ENCODE measurements at places on chromosomes 3 and 15.

DNA sequence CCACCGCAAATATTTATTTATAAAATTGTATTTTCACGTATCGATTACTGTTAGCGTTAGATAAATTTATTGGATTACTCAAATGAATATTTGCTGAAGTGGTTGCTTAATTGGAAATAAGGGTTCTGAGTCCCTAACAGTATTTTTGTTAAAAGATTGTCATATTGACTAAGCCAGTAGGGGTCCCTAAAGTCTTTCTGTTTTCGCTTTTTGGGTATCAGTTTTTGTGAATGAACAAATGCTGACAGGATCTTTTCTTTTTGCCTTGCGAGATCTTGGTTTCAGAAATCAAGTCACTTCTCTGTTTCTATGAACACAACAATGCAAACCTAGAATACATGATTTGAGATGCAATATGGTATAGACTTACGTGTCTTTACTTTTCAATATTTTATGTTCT is 7.1 kb downstream of the RAD51 start:
- DNase-seq, result no peak

GRCh38 chr3:70726961-70727360 is 414.5 kb upstream of the MDFIC2 start:
- no peak for DNase-seq

DNA sequence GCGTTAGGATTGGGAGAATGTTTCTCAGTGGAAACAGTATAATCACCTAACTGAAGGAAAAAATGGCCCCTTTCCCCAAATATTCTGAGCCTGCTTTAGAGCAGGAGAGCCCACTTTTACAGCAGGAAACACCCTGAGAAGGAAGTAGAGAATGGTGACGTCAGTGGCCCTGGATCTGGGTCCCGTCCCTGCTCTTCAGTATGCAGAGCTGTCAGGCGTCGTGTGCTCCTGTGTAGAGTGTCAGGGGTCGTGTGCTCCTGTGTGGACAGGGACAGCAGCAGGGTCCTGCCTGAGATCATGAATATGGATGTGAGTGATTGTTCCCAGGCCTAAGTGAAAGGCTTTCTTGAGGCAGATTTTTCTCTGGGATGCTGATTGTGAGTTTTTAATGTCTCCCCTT is 45.2 kb downstream of the CGNL1 start:
- no peak for DNase-seq

- no peak for DNase-seq
These were observed 10.1 kb downstream of the DHX36 start for GRCh38 chr3:154314152-154314551.

GRCh38 chr15:33476076-33476475 is 165.3 kb downstream of the RYR3 start:
- DNase-seq, result no peak

- no peak for DNase-seq
These were observed 13.3 kb upstream of the RBP1 start for GRCh38 chr3:139552632-139553365.

DNA sequence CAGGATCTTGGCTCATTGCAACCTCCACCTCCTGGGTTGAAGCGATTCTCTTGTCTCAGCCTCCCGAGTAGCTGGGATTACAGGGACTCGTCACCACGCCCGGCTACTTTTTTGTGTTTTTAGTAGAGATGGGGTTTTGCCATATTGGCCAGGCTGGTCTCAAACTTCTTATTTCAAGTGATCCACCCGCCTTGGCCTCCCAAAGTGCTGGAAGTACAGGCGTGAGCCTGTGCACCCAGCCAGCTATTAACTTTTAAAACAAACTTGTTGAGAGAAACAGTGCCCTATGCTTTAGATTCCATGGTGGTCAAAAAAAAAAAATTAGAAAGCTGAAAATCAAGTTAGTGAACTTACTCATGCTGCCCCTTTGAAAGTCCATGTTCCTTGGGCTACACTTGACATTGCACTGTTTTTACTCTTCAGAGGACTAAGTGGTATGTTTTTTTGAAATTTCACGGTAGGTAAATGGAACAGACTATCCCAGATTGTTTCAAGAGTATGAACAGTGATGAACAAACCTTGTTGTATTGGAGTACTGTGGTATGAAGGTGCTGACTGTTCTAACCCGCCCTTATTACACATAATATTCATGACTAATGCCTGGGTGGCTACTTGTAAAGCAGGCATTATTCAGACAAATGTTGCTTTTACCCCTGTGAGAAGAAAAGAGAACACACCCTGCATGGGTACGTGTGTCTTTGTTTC is 206.9 kb downstream of the KLHL25 start:
- DNase-seq, result no peak

DNA sequence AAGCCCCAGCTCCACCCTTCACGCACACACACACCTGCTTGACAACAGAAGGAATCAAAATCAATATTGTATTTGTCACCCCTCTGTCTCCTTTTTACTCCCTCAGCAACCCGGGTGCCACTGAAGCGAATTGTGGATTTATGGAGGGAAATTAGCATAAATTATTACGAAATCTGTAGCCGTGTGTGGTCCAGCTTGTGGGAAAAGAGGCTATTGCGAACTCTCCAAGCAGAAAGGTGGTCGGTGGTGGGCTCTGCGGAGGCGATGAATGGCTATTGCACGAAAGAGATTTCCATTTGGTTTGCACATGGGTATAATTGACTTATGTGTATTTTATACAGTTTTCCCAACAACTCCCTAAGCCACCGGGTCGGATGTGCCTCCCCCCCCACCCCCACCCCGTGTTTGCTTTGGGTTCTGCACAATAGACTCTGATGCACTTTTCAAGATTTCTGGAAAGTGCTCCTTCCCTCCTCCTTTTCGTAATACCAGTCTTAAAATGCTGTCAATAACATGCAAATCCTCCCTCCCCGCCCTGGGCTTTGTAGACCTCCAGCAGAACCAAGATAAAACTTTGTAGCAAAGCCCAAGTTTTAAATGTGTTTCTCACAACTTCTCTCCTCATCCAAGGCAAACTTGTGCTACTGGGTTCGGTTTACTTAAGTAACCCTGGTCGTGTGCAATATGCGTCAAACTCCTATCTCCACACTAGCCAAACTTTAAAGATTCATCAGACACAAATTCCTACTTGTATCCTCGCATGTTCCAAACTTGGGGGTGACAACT is 3.1 kb upstream of the FOXB1 start:
- no peak for DNase-seq

DNA sequence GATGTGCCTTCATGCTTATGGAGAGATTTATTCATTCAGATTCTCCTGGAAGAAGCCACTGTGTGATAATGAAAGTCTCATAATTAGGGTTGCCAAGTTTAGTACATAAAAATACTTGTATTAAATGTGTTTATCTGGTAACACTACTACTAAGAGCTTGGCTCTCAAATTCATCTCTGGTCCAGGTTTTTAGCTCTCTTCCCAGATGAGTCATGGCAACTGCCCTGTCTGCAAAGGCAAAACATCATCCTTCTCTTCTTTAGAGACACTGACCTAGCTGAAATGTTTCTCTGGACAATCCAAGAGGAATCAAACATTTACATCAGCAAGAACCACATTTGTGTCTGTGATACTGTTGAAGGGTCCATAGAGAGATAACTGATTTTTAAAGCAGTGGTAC is 269.6 kb downstream of the ROBO2 start:
- DNase-seq, result no peak

- DNase-seq, result no peak
These were observed 12.9 kb downstream of the KLF13 start for GRCh38 chr15:31339558-31339895.

GRCh38 chr3:188822004-188822403 is 349.8 kb upstream of the TPRG1 start:
- no peak for DNase-seq

DNA sequence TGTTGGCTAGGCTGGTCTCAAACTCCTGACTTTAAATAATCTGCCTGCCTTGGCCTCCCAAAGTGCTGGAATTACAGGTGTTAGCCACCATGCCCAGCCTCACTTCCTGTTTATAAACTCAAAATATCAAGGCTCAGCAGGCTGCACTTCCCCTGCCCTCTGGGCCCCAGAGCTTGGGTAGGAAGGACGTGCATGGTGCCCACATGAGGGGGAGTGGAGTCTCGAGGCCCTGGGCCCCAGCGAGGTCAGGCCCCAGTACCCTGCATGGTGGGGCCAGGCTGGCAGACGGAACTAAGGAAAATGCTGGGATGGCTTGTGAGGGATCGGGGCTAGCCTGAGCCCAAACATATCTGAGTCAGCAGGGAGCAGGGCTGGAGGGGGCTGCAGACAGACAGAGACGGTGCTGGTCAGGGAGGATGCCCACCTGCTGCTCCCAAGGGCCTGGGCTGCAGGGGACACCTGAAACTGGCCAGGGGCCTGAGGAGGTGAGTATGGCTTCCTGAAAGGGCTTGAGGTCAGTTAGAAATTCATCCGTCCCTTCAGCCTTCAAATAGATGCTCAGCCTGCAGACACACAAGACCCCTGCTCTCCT is 5.1 kb downstream of the SPTBN5 start:
- DNase-seq, result no peak

- DNase-seq, result no peak
These were observed 40.2 kb upstream of the GOLGA8J start for GRCh38 chr15:30042556-30042955.

GRCh38 chr15:83320844-83321243 is 36.4 kb upstream of the BNC1 start:
- no peak for DNase-seq

DNA sequence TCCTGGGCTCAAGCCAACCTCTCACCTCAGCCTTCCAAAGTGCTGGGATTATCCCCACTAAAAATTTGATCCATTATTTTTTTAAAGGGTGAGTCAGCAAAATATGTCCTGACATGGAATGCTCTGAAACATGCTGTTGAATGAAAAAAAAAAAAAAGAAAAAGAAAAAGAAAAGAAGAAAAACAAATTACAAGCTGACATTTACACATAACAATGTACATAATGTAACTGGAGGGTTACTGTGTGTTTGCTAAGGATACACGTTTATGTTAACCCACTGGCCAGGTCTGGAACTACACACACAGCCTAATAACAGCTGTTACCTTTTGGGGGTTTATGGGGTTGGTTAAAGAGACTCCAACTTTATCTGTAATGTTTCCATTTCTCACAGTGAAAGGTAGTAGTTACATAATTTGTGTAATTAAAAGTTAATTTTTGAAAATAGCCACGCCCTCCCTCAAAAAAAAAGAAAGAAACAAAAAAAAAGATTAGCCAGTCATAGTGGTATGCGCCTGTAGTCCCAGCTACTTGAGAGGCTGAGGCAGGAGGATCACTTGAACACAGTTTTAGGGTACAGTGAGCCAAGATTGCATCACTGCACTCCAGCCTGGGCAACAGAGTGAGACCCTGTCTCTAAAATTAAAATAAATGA is 3.1 kb upstream of the MESP2 start:
- DNase-seq, result no peak

GRCh38 chr15:40289140-40289775 is 6.4 kb upstream of the ANKRD63 start:
- DNase-seq, result no peak

- no peak for DNase-seq
These were observed 84.9 kb downstream of the CGGBP1 start for GRCh38 chr3:87973906-87974305.

GRCh38 chr3:10242182-10243065 is 5.8 kb upstream of the TATDN2 start:
- no peak for DNase-seq

- no peak for DNase-seq
These were observed 497.7 kb upstream of the THBS1 start for GRCh38 chr15:39083213-39083612.

DNA sequence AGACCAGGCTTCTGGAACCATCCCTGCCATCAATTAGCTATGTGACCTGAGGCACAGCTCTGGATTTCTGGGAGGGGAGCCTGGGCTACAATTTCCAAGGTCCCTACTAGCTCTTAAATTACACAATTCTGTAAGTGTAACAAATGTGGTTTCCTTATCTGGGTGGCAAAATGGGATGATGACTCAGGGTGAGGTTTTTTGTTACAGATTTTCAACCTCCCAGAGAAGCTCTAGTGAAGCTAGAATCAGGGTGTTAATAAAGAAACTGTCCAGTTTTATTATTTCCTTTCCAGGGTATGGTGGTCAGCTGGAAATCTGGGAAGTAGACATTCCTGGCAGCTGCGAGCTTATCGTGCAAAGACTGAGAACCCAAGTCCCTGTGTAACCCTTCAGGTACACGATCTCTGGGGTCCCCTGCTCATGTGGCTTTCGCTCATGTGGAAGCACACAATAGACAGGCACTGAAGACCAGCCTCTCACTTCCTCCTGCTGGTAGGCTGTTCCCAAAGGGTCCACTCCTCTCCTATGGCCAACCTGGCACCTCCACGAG is 7.3 kb downstream of the RAB27A start:
- no peak for DNase-seq

- no peak for DNase-seq
These were observed 66.9 kb downstream of the SMAD3 start for GRCh38 chr15:67132276-67132675.

DNA sequence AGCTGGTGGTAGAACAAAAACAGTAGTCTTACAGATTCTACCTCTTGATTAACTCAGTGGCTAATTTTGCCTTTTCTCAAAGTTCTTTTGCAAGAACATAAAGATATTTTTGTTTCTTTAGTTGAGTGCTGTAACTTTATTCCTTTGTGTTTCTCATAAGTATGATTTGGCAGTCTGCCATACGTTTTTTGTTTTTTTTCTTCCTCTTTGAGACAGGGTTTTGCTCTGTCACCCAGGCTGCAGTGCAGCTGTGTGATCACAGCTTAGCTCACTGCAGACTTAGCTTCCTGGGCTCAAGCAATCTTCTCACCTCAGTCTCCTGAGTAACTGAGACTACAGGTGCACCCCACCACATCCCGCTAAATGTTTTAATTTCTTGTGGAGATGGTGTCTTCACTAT is 22.4 kb downstream of the B3GNT5 start:
- no peak for DNase-seq

GRCh38 chr3:127478922-127479321 is 111.6 kb downstream of the TPRA1 start:
- DNase-seq, result no peak

DNA sequence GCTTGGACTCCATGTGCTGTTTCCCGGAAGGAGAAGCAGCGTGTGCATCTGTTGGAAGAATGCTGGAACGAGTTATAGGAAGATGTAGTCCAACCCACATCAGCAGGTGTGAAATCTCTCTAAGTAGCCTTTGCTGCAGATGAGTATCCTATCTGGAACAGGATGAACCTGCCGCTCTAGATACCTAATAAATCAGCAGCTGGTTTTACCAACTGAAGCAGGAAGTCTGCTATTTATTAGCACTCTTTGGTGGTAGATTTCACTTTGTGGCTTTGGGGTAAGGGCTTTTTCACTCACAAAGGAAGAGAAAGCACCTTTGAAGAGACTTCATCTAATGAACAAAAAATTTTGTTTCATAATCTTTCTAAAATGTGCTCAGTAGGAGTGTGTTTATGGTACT is 66.4 kb downstream of the DCUN1D1 start:
- peak; percentile 66 for DNase-seq

All from GM06990 (cell line).